ENCODE measurements at places on chromosomes 11 and 22. TPM values are rescaled to one million over a fixed set of nuclear protein-coding genes. Genes with fewer than 3 reads are reported as not detected.

- DNase-seq = no peak
Measured at GRCh38 chr22:44118645-44119315, 61.9 kb upstream of the PARVG start.

DNA sequence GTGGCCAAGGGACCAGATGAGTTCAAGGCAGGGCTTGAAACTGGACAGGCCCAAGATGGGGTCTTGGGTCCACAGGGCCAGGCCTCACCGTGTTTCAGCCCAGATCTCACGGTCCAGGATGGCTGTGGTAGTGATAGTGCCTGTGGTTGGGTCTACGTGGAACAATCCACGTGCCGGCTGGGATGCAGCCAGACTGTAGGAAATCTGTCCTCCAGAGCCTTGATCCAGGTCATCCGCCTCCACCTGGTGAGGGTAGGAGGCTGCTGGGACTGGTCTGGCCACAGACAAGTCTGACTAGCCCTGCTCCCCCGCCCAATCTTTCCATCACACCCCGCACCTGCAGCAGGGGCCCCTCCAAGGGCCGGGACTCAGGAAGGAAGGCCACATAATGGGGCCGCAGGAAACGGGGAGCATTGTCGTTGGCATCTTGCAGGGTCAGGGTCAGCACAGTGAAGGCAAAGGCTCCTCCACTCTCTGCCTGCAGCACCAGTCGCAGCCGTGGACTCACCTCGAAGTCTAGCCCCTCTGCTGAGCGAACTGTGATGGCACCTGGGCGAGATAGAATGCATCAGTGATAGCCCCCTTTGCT is 6.7 kb upstream of the TPP1 start:
- DNase-seq = no peak

- peak; percentile 62 for DNase-seq
Measured at GRCh38 chr22:31243339-31244045, 31.4 kb downstream of the LIMK2 start.

- peak; percentile 26 for DNase-seq
Measured at GRCh38 chr22:35638410-35638809, 9.8 kb upstream of the APOL6 start.

EFCAB6 gene
- 0.54 TPM for total RNA-seq

OR10A2 gene
- total RNA-seq = not detected

STK33 gene
- 14.3 TPM for total RNA-seq

Data from M059J (cell line).